ENCODE measurements at places on chromosomes 2 and 18. TPM values are rescaled to one million over a fixed set of nuclear protein-coding genes. Genes with fewer than 3 reads are reported as not detected.
A peak's percentile ranks its signal among the peaks of the same experiment; 100 is the strongest.

GRCh38 chr2:36539631-36540030, 58.3 kb downstream of the FEZ2 start:
- no peak for DNase-seq

GRCh38 chr2:202064171-202064880, 8.7 kb upstream of the KIAA2012 start:
- peak; percentile 14 for DNase-seq

- DNase-seq: no peak
These were observed 200.1 kb downstream of the ARHGAP15 start for GRCh38 chr2:143329288-143329687.

- DNase-seq: no peak
These were observed 113.7 kb downstream of the BCL2 start for GRCh38 chr18:63205791-63206252.

- no peak for DNase-seq
These were observed 68.9 kb upstream of the THOC1 start for GRCh38 chr18:336713-337112.

- no peak for DNase-seq
These were observed 97.9 kb upstream of the GPR45 start for GRCh38 chr2:105143467-105144151.

- no peak for DNase-seq
These were observed 590.2 kb downstream of the EPHA4 start for GRCh38 chr2:220981926-220982325.

- DNase-seq: no peak
These were observed 106.8 kb downstream of the BCL11A start for GRCh38 chr2:60446413-60447267.

- DNase-seq: peak; percentile 20
These were observed 22.4 kb downstream of the MOGAT1 start for GRCh38 chr2:222693837-222694236.

DNA sequence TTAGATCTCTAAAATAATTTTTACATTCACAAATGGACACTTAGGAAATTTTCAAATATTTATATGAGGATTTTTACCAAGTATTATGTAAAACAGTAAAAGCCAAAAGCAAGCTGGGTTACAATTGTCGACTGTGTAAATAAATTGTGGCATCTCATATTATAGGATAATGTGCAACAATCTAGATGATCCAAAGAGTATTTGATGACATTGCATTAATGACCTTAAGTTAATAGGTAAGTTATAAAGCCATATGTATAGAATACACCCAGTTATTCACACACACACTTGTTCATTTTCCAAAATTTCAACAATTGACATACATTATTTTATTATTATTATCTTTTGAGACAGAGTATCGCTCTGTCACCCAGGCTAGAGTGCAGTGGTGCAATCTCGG, 69.3 kb downstream of the ATP8B1 start:
- DNase-seq: no peak

- no peak for DNase-seq
These were observed 27.7 kb downstream of the BIRC6 start for GRCh38 chr2:32384529-32384928.

DNA sequence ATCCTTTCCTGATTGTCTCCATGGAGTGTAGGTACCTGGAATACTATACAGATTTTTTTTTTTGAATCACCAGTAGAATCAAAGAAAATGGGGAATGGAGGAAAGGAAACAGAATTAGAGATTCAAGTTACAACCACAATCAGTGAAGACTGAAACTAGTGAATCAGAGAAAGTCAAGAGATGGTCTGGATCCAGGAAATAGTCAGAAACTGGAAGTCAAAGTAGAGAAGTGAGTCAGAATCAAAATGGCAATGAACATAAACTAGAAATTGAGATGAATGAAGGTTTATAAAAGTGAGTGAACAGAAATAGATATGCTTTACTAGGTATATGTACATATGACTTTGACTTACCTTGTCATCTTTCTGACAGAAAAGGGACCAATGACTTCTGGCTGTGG, 579.0 kb downstream of the PLCL1 start:
- no peak for DNase-seq

DNA sequence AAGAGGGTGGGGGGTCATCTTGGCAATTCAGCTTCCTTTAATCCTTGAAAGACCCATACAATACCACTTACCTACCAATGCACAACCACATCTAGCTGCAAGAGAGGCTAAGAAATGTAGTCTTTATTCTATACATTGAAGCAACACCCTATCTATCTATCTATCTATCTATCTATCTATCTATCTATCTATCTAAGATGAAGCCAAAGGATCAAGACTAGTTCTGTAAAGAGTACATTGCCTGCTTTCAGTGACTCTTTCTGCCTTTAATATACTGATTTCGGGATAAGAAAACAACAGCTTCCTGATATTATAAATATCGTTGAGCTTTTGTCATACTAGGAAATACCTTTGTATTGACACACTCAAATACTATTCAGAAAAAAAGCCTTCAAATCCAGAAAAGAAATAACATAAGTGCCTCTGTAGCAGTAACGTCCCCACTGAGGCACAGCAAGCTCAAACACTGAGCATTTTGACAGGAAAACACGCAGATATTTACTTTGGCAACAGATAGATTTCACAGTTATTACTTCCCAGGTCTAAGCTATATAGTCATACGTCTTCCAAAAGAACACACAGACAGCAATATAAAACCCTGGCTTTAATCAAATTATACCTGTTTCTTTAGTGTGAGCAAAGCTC, 139.4 kb upstream of the SERTAD2 start:
- DNase-seq: peak; percentile 78

DNA sequence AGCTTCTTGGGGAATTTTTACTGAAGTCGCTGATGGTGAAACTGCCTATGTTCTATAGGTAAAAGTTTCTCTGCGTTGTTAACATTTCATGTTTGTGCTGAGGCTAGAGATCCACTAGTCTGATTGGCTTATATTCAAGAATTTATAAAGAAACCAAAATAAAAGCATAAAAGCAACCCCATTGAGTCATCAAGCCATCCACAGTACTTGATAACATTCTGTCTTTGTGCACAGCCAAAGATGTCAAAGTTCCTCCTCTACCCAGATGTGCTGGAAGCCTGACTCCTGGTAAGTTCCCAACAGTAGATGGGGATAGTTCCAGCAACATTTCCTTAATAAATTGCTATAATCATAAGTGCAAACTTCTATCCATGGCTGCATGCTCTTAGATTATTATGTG, 107.8 kb downstream of the TANC1 start:
- DNase-seq: peak; percentile 59

GRCh38 chr2:187971893-187972292, 319.8 kb upstream of the GULP1 start:
- no peak for DNase-seq

DNA sequence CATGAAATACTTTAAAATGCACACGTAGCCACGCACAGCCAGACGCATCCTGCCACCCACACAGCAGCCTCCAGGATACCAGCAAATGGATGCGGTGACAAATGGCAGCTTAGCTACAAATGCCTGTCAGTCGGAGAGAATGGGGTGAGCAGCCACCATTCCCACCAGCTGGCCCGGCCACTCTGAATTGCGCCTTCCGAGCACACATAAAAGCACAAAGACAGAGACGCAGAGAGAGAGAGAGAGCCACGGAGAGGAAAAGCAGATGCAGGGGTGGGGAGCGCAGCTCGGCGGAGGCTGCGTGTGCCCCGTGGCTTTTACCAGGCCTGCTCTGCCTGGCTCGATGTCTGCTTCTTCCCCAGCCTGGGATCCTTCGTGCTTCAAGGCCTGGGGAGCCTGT, 4.1 kb downstream of the INHBB start:
- DNase-seq: no peak

Gene CRYGC
- not detected for total RNA-seq

Gene ZSWIM2
- not detected for total RNA-seq

Gene REG3A
- total RNA-seq: not detected

Gene ANKRD62
- not detected for total RNA-seq

Gene KLHL30
- total RNA-seq: not detected
